ENCODE measurements at places on chromosomes 2 and 18. TPM values are rescaled to one million over a fixed set of nuclear protein-coding genes. Genes with fewer than 3 reads are reported as not detected.

POTEJ gene
- not detected for total RNA-seq

ABCB11 gene
- not detected for total RNA-seq

YWHAQ gene
- 887 TPM for total RNA-seq

G6PC2 gene
- total RNA-seq, result not detected

CKAP2L gene
- total RNA-seq, result 15.9 TPM

AFF3 gene
- not detected for total RNA-seq

RAB27B gene
- total RNA-seq, result 10.5 TPM

CLIP4 gene
- 27.2 TPM for total RNA-seq
